ENCODE measurements at places on chromosomes 4 and X. TPM values are rescaled to one million over a fixed set of nuclear protein-coding genes. Genes with fewer than 3 reads are reported as not detected.

TAF7L gene
- total RNA-seq = not detected

FAT1 gene
- total RNA-seq = 243 TPM

XK gene
- total RNA-seq = 25.2 TPM

PASD1 gene
- total RNA-seq = not detected

RP2 gene
- total RNA-seq = 11.7 TPM

PI4K2B gene
- 27.9 TPM for total RNA-seq

GRCh38 chr4:173503330-173504180, 26.5 kb downstream of the HAND2 start:
- H3K36me3 ChIP-seq = no peaks in the 10 kb centered on the region
- H3K4me1 ChIP-seq = no peaks in the 10 kb centered on the region
- H3K27ac ChIP-seq = no peak overlapping the region

GRCh38 chr4:181301735-181302710, 941.2 kb upstream of the TENM3 start:
- H3K27ac ChIP-seq = no peak overlapping the region
- no peak overlapping the region for H3K4me3 ChIP-seq
- H3K36me3 ChIP-seq = no peaks in the 10 kb centered on the region
- no peaks in the 10 kb centered on the region for H3K27me3 ChIP-seq

GRCh38 chr4:24476282-24476681, 108.1 kb downstream of the DHX15 start:
- H3K4me3 ChIP-seq = no peak overlapping the region
- no peaks in the 10 kb centered on the region for H3K36me3 ChIP-seq

- H3K27me3 ChIP-seq = no peaks in the 10 kb centered on the region
- no peaks in the 10 kb centered on the region for H3K36me3 ChIP-seq
- DNase-seq = no peak
- H3K4me3 ChIP-seq = no peak overlapping the region
Measured at GRCh38 chr4:96946552-96946951, 1106.7 kb downstream of the PDHA2 start.

GRCh38 chr4:102322736-102323135, 22.5 kb downstream of the SLC39A8 start:
- peaks cover 7% of the 10 kb centered on the region for H3K4me1 ChIP-seq
- DNase-seq = no peak
- no peak overlapping the region for H3K27ac ChIP-seq
- H3K4me3 ChIP-seq = no peak overlapping the region

- DNase-seq = no peak
- H3K4me1 ChIP-seq = no peaks in the 10 kb centered on the region
- no peak overlapping the region for H3K27ac ChIP-seq
- no peaks in the 10 kb centered on the region for H3K27me3 ChIP-seq
- no peak overlapping the region for H3K4me3 ChIP-seq
Measured at GRCh38 chrX:154466036-154466435, 8.0 kb downstream of the PLXNA3 start.

DNA sequence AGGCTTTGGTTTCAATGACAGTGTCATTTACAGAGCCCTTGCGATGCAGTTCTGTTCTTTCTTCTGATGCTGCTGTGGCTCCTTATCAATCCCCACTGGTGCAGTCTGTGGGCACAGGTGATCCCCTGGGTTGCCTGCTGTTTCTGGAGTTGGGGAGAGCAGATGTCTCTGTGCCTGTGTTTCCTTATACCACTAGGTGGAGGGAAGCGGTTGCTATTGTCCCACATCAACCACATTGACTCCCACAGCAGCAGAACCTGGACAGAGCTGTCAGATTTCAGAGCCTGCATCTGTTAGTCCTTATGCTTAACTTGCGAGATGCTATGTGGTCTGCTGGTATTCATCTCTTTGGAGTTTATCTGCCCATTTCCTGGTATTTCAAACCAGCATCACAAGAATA, 57.7 kb downstream of the NEIL3 start:
- no peaks in the 10 kb centered on the region for H3K27me3 ChIP-seq
- no peak overlapping the region for H3K4me3 ChIP-seq
- no peaks in the 10 kb centered on the region for H3K4me1 ChIP-seq
- no peak for DNase-seq

- H3K4me1 ChIP-seq = no peaks in the 10 kb centered on the region
- H3K36me3 ChIP-seq = no peaks in the 10 kb centered on the region
- H3K4me3 ChIP-seq = no peak overlapping the region
- no peak for DNase-seq
- H3K27me3 ChIP-seq = no peaks in the 10 kb centered on the region
- no peak overlapping the region for H3K27ac ChIP-seq
Measured at GRCh38 chr4:188779581-188779980, 640.3 kb downstream of the TRIML1 start.

GRCh38 chr4:76011700-76012387, 4.5 kb upstream of the CXCL9 start:
- no peaks in the 10 kb centered on the region for H3K36me3 ChIP-seq
- no peak overlapping the region for H3K4me3 ChIP-seq
- H3K27ac ChIP-seq = peak overlapping the region; percentile 51
- H3K4me1 ChIP-seq = no peaks in the 10 kb centered on the region
- DNase-seq = no peak

DNA sequence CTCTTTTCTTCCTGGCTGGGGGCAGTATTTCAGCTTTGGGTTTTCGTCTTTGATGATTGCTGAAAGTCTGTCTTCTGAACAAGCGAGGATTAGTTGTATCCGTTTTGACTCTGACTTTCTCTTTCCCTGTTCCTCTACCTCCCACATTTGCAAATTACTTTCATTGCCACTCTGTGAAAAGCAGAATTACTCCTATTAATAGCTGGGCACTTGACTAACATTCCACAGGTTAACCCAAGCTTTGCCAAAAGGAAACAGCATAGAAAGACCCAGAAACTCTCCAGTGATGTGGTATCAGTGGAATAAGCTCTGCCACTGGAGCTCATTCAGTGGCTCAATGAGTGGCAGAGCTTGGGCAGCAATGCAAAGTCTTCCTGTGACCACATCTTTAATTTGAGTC, 238.9 kb downstream of the PALLD start:
- no peaks in the 10 kb centered on the region for H3K4me1 ChIP-seq
- DNase-seq = no peak
- no peak overlapping the region for H3K27ac ChIP-seq

GRCh38 chrX:54087661-54088060, 43.4 kb upstream of the PHF8 start:
- H3K4me3 ChIP-seq = no peak overlapping the region
- DNase-seq = no peak
- no peaks in the 10 kb centered on the region for H3K4me1 ChIP-seq
- H3K27ac ChIP-seq = no peak overlapping the region

- peak; percentile 67 for DNase-seq
- no peak overlapping the region for H3K27ac ChIP-seq
- H3K4me1 ChIP-seq = no peaks in the 10 kb centered on the region
- no peaks in the 10 kb centered on the region for H3K36me3 ChIP-seq
- no peaks in the 10 kb centered on the region for H3K27me3 ChIP-seq
Measured at GRCh38 chr4:53804719-53805118, 213.4 kb upstream of the LNX1 start.

DNA sequence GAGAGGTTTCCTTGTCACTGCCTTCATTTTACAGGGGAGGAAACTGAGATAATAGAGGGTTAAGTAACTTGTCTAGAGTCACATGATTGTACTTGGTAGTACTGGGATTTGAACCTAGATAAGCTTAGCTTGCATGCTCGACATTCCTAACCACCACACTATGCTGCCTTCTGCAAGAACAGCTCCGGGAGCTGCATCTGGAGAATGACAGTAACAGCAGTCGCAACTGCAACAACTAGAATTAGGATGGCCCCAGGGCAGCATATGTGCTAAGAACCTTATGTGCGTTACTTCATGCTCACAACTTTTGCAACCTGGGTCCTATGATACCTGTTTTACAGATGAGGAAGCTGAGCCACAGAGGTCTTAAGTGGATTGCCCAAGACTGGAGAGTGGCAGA, 89.5 kb upstream of the LCORL start:
- no peak overlapping the region for H3K4me3 ChIP-seq
- no peaks in the 10 kb centered on the region for H3K27me3 ChIP-seq
- H3K27ac ChIP-seq = no peak overlapping the region
- DNase-seq = no peak

All from colonic mucosa (tissue), 4 donors.